LoVo (cell line): ENCODE measurements at places on chromosomes 7 and 10.

DNA sequence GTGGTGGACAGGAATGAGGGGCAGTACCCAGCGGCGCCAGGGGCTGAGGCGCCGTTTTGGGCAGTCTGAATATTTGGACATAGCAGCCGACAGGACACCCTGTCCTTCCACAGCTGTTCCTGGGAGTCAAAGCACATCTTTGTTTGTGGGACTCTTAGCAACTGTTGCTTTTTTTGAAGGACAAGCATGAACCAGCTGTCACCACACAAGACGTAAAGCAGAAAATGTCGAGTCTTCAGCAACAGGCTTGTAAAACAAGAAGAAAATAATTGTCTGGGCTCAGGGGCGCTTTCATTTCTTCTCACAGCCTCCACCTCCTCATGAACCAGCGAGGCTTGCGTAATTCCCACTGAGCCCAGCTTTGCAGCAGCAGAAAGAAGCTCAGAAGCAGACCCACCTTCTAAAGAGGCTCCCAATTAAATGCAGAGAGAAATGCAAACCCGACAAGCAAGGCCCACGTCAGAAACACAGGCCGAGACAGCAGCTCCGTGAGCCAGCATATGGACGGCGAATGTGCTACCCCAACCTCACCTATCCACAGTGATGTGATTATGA lies 68.9 kb upstream of the DNAAF5 start:
- DNase-seq, result no peak

DNA sequence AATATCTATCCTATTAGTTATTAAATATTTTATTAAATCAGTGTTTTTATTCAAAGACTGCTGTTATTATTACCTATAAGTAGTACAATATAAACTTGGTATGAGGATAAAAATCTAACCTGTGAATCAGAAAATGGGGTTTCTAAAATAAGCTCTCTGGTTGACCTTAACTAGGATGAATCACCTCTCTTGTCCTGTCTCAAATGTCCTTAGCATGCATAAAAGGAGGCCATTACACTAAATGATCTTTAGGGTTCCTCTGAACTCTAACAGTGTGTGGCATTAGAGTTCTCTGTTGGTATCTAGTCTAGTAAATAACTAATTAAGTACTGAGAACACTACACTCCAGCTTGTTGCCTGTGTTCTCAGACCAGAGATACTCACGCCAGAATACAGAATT lies 143.1 kb upstream of the LRRTM3 start:
- DNase-seq, result no peak

DNA sequence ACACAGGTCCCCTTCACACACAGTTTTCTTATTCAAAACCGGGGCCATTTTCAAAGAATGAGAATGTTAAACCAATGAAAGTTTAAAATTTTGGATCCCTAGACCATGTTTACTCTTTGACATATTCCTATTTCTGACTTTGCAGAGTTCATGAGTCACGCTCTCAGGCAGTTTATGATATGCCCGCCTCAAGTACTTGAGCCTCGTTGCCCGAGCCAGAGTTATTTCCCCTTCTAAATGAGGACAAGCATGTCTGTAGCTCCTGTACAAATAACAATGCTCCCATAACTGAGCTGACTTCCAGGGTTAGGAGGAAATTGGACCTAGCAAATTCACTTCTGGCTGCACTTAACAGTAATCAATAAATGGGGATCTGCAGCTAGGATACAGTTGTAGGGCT lies 87.9 kb upstream of the PDE1C start:
- no peak for DNase-seq

DNA sequence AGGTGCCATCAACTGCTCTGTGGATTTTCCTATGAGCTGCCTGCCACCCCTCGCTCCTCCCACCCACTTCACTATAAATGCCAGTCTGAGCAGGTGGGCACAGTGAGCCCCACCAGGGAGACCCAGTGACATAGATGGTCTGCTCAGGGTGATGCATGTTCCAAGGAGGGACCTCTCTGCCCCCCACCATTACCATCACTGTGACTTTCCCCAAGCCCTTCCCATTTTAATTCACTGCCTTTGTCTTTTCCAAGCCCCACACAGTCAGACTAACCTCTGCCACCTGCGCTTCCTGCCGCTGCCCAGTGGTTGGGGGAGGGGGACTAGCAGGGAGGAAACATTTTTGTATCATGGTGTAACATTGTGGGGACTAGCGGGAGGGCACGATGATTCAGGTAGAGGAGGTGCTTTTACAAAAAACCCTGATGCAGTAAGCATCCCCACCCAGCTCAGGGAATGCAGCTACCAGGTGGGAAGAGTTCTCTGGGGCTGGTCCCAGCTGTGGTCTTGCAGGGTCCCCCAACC lies 24.6 kb downstream of the PRSS2 start:
- DNase-seq, result no peak

DNA sequence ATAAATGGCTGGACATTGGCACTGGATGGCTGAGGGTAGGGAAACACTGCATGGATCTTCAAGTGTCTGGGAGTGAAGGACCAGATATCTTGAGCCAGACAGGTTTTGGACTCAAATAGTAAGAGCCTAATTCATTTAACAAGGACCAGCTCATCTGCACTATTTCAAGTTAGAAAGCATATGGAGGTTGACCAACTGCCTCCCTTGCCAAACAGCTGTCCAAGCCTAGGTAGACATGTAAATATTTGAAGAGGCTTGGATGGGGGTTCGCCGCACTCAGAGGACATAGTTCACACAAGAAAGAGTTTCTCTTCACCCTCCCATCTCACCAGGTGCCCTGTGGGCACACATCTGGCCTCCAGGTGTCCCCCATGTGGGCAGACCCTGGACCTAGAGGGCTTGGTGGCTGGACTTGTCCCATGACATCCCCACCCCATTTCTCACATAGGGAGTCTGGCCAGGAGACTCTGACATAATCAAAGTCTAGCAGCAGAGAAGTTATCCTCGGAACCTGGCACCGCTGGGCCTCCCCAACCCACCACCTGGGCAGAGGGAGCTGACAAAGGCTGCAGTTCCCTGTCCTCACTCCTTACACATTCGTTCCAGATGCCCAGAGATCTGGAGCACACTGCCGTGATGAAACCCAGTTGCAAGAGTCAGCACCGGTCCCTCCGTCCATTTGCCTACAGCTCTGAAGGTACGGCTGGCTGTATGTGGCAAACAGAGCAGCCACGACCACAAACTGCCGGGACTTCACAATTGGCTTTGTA lies 116.9 kb upstream of the GDF10 start:
- DNase-seq, result no peak

DNA sequence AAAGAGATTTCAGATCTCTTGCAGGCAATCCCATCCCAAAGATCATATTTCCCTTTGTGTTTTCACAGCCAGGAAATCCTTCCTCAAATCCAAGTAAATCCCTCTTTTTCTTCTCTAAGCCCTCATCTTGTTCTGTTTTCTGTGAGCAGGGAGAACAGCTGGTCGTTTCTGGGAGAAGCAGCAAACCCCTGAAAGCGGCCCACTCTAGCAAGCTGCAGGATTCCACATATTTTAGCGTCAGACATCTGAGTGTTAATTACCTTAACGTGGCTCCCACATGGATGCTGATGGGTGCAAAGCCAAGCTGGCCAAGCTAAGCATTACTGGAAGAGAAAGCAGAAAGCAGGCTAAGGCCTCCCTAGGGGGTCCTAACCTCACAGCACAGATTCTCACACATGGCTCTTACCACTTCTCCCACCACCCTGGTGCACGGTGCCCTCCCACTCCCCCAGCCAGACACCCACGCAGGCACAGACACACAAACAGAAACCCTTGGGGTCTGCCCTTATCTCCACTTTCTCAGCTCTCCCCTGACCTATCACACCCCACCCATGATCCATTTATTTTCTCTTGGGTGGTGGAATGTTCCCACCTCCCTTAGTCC lies 551.0 kb upstream of the AUTS2 start:
- DNase-seq, result no peak

DNA sequence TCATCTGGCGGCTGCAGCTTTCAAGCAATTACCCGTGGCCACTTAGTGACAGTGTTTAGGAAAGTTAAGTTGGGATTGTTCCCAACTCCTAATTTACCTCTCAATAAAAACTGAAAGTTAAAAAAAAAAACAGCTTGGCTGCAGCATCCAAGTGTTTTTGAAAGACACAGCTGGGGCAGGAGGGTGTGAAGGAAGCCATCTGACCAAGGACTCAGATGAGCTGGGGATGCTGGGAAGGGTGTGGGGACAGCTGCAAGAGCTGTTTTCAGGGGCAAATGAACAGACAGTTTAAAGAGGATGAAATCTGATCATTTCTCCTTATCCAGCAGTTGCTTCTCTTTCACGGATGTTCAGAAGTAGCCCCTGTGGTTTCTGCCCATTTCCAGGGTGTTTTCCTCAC lies 129.2 kb upstream of the CDCA7L start:
- DNase-seq, result no peak

- no peak for DNase-seq
These were observed 25.9 kb upstream of the GOLGA7B start for GRCh38 chr10:97823734-97824133.

GRCh38 chr10:93468461-93469213 lies 13.5 kb downstream of the MYOF start:
- DNase-seq, result peak; percentile 74

GRCh38 chr7:37111459-37111858 lies 337.2 kb downstream of the ELMO1 start:
- no peak for DNase-seq

- DNase-seq, result no peak
These were observed 381.4 kb downstream of the DGKB start for GRCh38 chr7:14521183-14521582.

DNA sequence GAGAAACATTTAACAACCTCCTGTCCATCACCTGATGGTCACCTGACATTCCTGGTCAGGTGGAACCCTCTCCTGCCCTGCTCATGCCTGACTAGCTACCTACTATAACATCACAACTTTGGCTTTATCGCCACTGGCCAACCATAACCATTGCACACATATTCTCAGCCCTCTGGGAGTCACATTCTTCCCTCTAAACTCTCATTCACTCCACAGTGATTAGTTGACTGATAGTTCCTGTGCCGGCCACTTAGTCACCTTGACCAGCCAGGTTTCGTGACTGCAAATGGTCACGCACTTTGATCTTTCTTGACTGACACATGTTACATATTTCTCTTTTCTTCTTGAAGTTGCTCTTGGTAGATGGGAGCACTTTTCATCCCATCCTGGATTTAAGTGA lies 50.1 kb downstream of the GNAI1 start:
- DNase-seq, result no peak

DNA sequence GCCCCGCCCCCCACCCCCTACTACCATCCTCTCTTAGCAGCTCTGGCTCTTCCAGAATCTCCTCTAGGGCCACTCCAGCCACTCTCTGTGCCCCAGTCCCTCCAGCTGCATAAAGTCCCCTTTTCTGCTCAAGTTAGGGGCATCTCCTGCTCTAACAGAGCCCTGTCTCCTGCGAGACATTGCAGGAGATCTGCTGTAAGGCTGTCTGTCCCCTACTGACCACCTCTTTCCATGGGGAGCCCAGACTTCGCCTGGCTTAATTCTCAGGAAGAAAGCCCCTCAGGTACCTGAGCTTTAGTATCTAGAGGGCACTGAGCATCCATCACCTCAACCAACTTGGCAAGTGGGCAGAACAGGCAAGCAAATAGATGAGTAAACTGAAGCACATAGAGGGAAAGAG lies 200.7 kb upstream of the ZMIZ1 start:
- no peak for DNase-seq

GRCh38 chr7:88268051-88268450 lies 38.6 kb downstream of the STEAP4 start:
- no peak for DNase-seq

- DNase-seq, result no peak
These were observed 151.3 kb upstream of the FAM20C start for GRCh38 chr7:40799-41750.

DNA sequence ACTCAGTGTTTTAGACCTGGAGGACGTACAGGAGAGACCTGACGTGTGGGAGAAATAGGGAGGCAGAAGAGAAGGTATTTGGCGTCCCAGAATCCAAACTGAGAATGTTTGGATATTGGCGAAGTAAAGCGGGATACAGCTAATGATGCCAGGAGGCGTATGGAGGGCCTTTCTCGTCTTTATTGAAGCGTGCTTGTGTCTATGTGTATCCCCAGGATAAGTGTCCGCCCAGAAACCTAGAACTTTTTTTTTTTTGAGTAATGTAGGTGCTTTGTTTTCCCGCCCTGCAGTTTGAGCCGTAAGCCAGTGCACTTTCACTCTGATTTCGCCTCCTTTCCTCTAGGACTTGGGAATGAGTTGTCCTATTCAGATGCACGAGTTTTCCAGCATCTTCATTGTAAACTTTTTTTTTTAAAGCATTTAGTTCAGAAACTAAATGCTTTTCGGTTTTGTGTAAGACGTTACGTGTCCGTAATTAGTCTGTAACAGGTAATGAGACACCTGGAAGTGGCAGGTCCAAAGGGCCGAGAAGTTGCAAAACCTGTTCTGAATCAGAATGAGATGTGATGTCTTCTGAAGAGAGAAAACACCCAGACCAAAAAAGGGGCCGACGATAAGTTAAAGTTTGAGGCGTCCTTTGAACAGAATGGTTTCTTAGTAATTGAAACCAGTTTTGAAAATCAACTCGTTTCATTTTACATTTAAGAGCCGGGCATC lies 746 bp downstream of the ARL5B start:
- peak; percentile 61 for DNase-seq

- DNase-seq, result no peak
These were observed 6.8 kb upstream of the GATA3 start for GRCh38 chr10:8047452-8048280.

DNA sequence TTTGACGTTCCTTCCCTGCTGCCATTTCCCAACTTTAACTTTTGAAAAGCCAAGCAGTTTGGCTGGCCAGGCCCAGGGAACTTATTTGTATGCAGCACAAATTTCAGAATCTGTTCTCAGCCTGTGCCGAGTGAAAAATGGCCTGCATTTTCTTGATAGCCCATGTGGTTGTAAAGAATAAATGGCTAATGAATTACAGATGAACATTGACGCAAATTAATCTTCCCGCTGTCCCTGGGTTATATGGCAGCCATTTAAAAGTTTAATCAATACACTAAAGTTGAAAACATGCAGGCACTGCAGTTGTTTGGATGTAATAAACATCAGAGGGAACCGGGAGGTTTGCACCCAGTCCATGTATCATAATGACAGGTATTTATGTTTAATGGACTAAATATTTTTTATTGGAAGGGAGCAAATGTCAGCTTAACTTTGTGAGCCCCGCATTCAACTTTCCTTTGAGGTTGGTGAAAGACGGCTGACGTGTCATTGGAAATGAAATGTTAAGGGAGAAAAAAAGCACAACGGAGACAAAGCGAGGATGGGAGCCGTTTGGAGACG lies 1092.4 kb downstream of the LRMDA start:
- DNase-seq, result no peak

DNA sequence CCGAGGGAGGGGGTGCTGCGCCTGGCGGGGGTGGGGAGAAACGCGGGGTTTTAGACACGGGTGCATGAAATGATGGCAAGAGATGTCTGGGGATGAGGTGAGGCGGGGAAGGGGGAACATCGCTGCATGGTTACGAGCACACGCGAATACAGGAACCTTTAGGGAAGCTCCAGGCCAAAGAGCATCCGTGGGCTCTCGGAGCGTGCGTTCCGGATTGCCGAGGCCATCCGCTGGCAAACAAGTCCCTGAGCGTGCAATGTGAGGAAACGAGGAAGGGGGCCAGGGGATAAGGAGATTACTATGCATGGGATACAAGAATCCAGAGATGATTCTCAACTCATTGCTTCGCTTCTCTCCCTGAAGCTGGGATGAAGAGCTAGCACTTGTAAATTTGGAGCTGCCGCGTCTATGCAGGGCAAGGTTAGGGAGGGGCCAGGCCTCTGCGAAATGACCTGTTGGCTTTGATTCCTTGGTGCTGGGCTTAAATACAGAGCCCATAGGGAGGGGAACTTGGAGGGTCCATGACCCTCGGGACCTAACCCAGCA lies 520 bp upstream of the WNT2 start:
- DNase-seq, result no peak
